ENCODE measurements at places on chromosomes 12 and 14.

DNA sequence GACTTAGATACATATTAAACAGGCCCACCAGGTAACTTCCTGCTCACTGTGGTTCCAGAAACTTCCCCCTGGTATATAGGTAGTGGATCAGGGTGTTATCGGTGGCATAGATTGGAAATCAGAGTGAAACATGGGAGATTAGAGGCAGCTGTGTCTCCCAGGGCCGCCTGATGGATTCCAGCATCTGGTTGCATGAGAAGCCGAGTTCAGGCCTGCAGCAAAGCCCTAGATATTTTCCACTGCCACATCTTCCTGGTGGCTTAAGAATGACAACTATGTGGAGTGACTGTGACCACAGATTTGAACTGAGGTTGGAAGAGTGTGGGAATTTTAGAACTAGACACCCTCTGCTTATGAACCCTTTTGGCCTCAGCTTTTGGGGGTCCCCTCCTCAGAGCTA, 184.8 kb upstream of the NTF3 start:
- no peak for DNase-seq

- DNase-seq, result no peak
Measured at GRCh38 chr14:86462193-86462753, 932.3 kb downstream of the FLRT2 start.

GRCh38 chr12:29782871-29783772, 620 bp downstream of the TMTC1 start:
- DNase-seq, result peak; percentile 25

GRCh38 chr12:25020621-25021243, 71.8 kb upstream of the BCAT1 start:
- DNase-seq, result no peak

DNA sequence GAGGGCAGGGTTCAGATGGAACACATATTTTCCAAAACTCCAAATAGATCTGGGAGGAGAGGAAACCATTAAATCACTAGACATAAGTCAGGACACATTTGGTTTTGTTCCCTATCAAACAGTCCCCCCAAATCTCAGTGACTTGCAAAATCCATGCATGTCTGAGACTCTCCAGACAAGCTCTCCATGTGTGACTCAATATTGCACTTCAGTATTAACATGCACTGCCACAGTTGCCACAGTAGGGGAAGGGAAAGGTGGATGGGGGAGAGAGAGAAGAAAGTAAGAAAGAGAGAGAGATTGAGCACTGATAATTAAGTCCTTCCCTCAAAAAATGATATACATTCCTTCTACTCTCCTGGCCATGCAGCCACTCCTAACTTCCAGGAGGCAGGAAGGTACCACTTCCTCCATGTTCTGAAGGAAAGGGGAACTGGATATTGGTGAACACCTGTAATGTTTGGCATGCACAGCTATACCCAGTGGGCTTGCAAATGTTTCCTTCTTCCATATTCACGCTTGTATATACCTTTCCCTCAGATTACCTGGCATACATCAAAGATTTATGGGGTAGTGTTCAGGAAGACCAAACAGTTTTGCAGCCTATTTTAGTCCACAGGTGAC, 310.0 kb downstream of the ZFP36L1 start:
- no peak for DNase-seq

GRCh38 chr12:14614704-14615121, 47.0 kb upstream of the PLBD1 start:
- no peak for DNase-seq

DNA sequence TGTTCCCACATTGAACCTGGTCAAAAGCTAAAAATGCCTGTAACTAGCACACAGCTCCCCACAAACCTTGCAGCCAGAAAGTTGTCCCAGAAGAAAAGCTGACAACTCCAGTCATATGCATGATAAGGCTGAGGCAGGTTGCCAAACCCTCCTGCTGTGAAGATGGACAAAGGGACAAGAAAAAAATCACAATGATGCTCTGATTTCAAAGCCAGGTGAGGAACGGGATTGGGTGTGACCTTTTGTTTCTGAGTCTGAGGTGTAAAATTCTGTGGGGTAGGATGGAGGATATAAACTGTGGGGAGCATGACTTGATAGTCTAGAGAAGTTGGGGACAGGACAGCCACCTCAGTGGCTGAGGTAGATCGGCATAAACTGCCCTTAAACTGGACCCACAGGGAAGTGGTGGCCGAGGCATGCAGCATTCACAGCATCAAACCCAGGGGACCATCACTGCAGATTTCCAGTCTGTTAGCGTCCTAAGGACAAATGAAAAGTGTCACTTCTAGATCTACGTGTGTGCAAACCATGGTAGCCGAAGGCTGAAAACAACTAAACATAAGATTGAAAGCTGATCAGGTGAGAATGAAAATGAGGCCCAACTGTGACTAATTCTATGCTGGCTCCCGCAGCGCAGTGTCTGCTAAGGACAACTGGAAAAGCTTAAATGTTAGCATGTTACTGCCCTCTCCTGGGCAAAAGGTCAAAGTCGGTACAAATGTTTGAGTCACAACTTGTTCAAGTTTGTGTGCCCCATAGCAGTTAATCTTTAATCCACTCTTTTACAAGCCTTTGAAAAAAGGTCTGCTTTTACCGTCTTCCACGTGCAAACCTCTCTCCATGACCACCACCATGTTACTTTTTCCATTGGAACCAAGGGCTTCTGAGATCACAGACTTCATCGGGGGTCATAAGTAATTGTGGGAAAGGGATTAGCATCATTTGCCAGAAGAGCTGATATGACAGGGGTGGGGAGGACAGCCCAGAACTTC, 39.8 kb downstream of the GRIN2B start:
- no peak for DNase-seq

GRCh38 chr14:97306133-97306759, 509.1 kb downstream of the VRK1 start:
- no peak for DNase-seq
